ENCODE measurements at places on chromosomes 3 and 15. TPM values are rescaled to one million over a fixed set of nuclear protein-coding genes. Genes with fewer than 3 reads are reported as not detected.

GRCh38 chr3:13323822-13324221, 96.3 kb downstream of the NUP210 start:
- DNase-seq, result no peak

DNA sequence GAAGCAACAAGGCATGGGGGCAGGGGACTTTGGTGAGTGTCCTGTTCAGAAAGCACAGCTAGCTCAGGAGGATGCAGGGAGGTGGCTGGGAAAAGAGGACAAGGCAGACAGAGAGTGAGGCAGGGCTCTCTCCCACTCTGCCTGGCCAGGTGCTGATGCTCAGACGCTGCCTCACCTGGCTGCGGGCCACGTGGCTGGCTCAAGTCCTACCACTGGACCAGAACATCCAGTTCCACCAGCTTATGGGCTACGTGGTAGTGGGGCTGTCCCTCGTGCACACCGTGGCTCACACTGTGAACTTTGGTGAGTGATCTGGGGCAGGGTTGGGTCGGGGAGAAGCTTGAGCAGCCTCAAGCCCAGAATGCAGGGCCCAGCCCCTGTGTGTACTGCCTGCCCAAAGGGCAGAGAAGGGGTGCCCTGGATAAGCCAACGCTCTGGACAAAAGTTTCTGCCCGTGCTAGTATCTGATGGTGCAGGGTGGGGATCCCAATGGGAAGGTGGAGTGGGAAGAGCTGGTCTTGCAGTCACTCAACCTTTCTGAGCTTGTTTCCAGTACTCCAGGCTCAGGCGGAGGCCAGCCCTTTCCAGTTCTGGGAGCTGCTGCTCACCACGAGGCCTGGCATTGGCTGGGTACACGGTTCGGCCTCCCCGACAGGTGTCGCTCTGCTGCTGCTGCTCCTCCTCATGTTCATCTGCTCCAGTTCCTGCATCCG, 20.9 kb downstream of the NOX5 start:
- DNase-seq, result no peak

DNA sequence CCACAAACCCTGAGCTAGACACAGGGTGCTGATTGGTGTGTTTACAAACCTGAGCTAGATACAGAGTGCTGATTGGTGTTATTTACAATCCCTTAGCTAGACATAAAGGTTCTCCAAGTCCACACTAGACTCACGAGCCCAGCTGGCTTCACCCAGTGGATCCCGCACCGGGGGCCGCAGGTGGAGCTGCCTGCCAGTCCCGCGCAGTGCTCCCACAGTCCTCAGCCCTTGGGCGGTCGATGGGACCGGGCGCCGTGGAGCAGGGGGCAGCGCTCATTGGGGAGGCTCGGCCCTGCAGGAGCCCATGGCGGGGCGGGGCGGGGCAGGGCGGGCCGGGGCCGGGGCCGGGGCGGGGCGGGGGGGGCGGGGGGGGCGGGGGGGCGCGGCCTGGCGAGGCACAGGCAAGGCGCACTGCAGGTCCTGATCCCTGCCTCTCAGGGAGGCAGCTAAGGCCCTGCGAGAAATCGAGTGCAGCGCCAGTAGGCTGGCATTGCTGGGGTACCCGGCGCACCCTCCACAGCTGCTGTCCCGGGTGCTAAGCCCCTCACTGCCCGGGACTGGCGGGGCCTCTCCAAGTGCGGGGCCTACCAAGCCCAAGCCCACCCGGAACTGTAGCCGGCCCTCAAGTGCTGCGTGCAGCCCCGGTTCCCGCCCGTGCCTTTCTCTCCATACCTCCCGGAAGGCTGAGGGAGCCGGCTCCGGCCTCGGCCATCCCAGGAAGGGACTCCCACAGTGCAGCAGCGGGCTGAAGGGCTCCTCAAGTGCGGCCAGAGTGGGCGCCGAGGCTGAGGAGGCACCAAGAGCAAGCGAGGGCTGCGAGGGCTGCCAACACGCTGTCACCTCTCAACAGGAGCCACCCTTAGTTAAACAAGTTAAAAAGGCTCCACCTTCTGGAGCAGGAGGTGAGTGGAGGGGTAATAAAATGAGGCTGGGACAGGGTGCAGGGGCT, 9.8 kb upstream of the TMEM40 start:
- DNase-seq, result no peak

DNA sequence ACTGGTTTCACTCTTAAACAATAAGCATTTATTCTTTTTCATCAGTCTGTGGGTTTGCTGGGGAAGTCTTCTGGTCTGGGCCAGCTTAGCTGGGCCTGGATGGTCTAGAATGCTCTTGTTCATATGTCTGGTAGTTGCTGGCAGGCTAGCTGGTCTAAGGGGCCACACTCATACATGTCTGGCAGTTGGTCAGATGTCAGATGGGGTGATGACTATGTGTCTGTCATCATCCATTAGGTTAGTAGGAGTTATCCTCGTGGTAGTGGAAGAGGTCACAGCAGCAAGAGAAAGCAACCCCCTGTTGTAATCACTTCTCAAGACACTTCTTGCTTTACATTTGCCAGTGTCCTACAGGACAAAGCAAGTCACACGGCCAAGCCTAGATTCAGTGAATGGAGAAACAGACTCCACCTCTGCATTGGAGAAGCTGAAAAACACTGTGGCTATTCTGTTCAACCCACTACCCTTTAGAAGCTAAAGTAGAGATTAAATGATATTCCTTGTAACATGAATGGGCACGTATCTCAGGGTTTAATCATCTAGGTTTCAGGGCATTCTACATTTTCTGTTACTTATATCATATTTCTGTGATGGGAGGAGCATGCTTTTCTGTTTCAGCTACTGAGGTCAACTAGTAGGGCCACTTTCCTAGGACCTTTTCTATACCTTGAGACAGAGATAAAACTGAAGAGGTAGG, 5.5 kb upstream of the ARID3B start:
- no peak for DNase-seq

Gene INSYN1
- 5.6 TPM for total RNA-seq

Gene STRIT1
- not detected for total RNA-seq

- DNase-seq, result no peak
Observed at GRCh38 chr3:70358978-70359580, 46.6 kb upstream of the MDFIC2 start.

DNA sequence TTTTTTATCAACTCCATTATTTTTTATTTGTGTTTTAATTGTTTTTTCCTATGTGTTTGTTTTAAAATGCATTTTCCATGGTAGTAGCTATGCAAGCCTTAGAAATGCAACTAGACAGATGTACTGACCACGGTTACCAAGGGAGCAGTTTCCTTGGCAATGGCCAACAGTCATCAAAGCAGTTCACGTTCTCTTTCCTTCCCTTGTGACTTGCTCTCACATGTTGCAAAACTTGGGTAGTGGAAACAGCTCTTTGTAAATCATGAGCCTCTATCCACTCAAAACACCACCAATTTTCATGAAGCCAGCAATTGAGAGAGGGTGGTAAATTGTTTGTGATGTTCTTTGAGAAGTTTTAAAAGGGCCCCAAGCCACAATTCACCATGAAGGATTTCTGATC, 499.4 kb upstream of the MDFIC2 start:
- DNase-seq, result no peak

- no peak for DNase-seq
Observed at GRCh38 chr3:42080453-42080872, 10.7 kb upstream of the TRAK1 start.

DNA sequence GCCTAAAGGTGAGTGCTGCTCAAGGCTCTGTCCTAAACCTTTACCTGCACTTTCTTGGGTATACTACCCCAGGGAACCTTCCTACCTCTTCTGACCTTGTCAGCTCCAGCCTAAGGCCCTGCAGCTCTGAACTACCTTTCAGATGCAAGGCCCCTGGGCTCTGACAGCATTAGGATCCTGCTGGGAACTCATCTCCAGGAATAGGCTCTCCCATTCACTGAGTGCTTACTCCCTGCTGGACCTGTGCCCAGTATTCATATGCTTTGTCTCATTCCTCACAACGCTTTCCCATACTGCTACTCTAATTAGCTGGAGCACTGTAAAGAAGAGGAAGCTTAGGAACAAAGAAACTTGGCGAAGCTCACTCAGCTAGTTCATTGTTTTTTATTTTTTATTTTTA, 53.8 kb upstream of the RAB6B start:
- DNase-seq, result no peak

DNA sequence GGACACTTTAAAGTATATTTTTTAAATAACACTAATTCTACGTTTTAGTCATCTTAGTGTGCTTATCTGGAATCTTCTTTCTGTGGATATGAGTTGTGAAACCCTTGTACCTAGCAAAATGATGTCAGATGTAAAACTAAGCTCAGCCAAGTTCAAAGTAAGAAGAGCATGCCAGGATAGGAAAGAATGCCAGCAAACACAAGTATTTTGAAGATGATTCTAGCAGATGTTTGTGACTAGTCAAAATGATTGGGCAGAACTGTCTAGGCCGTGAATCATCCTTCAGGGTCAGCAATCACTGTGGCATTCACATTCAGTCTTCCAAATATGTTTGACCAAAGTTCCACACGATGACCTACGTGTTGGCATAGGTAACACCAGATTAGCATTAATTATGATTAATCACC, 5.4 kb upstream of the PLOD2 start:
- no peak for DNase-seq

Gene PBRM1
- 64.6 TPM for total RNA-seq

DNA sequence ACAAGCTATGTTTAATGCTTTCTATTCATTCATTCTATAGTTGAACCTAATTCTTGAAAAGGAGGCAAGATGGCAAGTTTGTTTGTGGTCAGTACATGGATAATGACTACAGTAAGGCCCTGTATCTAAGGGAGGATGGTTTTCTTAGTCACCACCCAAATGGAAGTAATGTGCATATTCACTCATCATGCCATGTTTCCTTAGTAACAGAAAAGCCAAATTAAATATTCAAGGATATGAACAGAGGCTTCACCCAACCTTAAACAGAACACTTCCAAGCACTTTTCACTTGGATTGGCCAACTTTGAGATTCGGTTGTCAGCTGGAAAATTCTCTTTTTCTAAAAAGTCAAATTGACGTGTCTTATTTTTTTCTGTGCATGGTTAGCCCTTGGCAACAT, 805.3 kb upstream of the LMCD1 start:
- DNase-seq, result no peak

DNA sequence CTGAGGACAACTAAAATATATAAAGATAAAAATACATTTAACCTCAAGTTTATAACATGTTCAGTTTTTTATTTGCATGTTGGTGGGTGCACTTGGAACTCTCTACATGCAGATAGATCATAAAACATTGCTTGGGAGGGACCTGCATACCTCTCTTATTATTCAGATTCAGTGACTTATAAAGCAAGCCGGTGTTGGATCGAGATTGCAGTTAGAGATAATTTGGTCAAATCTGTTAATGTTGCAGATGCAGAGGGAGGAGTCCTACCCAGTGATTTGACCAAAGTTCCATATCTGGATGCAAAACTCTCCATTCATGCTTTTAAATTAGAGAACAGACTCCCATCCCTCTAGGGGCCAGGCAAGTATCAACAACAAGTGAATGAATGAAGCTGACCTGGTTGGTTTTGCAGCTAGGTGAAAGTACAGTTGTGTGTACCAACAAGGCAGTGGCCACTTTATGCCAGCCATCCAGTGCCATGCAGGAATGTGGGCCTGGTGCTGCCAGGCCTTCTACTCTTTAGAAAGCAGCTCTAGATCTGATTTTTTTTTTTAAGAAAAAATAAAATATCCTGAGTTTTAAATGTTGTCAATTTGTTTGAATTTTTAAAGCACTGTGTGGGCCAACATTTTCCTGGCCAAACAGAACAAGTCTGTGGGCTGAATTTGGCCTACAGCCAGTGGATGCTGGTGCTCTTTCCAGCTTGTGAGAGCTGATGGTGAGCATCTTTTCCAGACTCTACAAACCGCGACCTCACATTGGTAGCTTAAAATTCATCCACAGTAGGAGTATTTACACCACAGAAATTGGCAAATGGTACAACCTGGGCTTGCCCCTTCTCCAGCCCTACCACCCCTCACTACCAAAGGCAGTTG, 12.3 kb downstream of the CDIN1 start:
- no peak for DNase-seq

GRCh38 chr3:146037697-146038096, 123.3 kb downstream of the PLOD2 start:
- no peak for DNase-seq

- DNase-seq, result no peak
Observed at GRCh38 chr15:60762638-60763037, 283.7 kb upstream of the ICE2 start.

Gene DLEC1
- 0.25 TPM for total RNA-seq

Gene FGF7
- total RNA-seq, result 137 TPM

- DNase-seq, result peak; percentile 83
Observed at GRCh38 chr15:82305621-82306048, 43.0 kb downstream of the SAXO2 start.

DNA sequence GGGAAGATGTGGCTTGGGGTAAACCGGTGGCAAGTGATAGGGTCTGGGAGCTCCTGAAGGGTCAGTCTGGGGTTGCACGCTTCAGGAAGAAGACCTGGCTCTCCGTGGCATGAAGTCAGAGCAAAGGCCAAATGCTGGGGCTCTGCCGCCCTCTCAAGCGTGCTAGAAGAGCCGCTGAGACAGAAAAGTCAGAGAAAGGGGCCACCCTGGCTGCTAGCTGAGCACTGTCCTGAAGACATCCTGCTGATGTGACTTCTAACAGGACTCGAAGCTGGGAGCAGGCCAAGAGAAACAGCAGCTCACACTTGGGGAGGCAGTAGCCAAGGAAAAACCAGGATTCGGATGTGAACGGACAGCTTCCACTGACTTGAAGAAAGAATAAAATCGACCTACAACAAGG, 270.4 kb downstream of the OCA2 start:
- DNase-seq, result peak; percentile 64

Gene SPTSSB
- total RNA-seq, result 2.9 TPM

Gene FANCI
- total RNA-seq, result 9.1 TPM

- DNase-seq, result no peak
Observed at GRCh38 chr3:58005669-58006068, 2.6 kb upstream of the FLNB start.

Gene CFAP44
- total RNA-seq, result 8.1 TPM

- DNase-seq, result no peak
Observed at GRCh38 chr3:129418041-129418973, 10.1 kb downstream of the EFCAB12 start.

- no peak for DNase-seq
Observed at GRCh38 chr3:184440151-184440550, 60.3 kb downstream of the CHRD start.

DNA sequence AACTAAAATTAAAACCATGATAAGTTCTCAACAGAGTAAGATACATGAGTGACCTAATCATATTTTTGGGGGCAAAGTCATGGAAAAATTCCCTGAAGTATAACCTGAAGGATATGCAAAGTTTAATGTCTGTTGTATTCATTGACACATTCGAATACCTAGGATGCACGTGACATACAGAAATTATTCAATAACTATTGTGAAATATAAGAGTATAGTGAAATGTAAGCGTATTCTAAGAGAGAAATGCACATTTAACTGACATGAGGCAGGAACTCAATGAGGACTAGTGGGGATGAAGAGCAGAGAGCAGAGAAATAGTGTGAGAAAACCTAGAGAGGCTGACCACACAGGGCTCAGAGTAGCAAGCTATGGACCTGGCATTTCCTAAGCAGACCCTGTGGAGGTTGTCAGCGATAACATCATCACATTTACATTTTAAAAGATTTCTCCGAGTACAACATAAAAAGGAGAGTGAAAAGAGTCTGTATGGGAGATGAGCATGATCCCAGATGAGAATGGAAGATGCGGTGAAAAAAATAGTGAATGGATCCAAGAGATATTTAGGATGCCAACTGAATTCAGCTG, 588.8 kb downstream of the MAGI1 start:
- no peak for DNase-seq

GRCh38 chr3:63613561-63613960, 38.9 kb upstream of the SNTN start:
- DNase-seq, result no peak

Gene ITIH3
- total RNA-seq, result 7.6 TPM

- DNase-seq, result no peak
Observed at GRCh38 chr3:71130471-71131374, 452.8 kb downstream of the FOXP1 start.

- DNase-seq, result no peak
Observed at GRCh38 chr15:29090617-29091466, 178.8 kb downstream of the NSMCE3 start.

Data from vagina (tissue), 2 donors.